ENCODE measurements at places on chromosomes 2 and 18.

GRCh38 chr18:45828917-45829811 lies 3.7 kb downstream of the SIGLEC15 start:
- DNase-seq = no peak

- no peak for DNase-seq
Observed at GRCh38 chr2:46183426-46183825, 113.8 kb upstream of the EPAS1 start.

DNA sequence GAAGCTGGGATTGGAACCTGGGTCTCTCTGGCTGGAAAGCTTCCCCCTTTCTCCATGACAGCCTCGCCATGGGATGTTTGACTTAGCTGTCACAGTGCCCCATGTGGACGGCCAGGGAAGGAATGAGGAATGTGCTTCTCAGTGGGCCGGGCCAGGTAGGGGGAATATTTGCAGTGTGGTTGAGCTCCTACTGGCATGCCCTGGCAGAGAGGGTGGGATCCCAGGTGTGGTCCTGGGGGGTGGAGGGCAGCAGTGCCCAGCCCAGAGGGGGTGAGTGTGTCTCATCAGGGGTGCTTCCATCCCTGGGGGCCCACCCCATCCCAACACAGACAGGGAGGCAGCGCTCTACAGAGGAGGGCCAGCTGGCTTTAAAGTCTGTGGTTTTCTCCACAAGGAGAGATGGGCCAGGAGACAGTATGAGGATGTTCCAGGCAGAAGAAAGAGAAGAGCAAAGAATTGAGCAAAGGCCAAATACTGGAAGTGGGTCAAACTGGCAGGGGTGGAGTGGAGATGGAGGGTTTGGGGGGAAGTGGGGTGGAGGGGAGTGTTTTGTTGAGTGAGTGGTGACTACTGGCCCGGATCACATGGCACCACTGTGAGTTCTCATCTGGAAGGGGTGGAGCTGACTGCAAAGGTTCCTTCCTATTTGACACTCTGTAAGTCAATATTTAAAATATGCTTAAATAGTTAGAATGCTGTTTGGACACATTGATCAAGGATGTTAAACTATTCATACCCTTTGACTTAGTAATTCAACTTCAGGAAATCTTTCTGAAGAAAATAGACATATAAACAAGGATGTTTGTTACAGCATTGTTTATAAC lies 94.0 kb downstream of the MYCN start:
- no peak for DNase-seq

DNA sequence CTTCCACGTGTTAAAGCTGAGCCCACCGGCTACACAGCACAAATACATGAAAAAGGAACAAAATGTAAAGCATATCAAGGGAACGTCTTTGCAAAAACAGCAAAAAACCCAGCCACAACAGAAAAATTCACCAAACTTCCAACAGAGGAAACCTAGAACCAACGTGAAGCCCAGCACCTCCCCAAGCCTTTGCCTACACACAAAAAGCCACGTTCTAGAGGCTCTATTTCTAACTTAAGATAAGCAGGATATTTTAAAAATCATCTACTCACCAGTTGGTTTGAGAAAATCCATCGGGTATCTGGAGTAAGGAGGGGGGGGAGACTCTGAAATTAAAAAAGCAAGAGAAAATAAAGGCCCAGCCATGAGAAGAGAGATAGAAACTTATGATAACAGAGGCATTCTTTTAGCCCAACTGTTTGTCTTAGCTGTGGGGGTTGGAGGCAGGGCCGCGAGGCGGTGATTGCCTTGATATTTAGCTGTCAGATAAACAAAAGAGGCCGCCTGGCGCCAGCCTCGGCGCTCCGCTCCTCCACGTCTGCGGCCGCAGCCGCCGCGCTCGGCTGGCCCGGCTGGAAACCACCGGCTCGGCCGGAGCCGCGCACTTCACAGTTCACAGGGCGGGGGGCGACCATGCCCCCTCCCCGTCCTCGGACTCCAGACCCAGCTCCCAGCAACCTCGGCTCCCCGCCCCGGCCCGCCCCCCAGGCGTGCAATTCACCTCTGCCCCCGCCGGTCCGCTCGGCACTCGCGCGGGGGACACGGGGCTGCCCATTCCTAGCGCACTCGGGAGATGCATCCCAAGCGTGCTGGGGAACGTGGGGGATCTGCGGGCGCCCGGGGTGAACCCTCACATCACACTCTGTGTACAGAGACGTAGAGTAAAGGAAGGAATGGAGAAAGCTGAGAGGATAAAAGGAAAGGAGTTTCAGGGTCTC lies 2.4 kb downstream of the SMAD7 start:
- no peak for DNase-seq

DNA sequence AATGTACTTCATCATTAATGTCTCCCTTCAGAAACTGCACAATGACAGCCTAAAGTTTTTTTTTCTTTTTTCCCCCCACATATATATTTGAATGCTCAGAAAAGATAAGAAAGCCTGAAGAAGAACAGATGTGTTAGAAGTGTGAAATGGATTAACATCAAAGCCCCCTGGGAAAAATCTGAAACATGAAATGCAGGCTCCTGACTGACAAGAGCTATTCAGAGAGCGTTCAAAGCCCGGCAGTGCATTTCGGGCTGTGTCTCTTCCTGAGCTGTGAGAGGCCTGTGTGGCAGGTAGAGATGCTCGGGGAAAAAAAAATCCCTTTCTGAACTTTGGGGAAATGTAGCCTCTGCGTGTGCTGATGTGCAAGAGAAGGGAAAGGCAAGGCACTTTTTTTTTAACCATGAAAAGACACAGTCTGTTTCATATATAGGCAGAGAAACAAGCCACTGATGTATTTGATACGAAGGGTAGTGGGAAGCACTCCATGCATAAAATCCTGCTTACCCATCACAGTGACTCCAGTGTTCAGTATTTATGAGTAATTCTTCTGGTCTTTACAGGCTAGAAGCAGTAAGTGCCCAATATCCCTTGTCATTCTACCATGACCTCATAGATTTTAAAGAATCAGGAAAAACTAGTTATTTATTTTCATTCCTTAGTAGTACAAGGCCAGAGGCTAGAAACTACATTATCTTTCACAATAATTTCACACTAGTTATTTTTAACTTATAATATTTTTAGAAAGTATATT lies 1574.2 kb upstream of the PIK3C3 start:
- no peak for DNase-seq

- DNase-seq = no peak
Observed at GRCh38 chr2:173991856-173992588, 26.8 kb upstream of the SP3 start.

GRCh38 chr2:235836491-235836911 lies 331.7 kb downstream of the GBX2 start:
- no peak for DNase-seq

DNA sequence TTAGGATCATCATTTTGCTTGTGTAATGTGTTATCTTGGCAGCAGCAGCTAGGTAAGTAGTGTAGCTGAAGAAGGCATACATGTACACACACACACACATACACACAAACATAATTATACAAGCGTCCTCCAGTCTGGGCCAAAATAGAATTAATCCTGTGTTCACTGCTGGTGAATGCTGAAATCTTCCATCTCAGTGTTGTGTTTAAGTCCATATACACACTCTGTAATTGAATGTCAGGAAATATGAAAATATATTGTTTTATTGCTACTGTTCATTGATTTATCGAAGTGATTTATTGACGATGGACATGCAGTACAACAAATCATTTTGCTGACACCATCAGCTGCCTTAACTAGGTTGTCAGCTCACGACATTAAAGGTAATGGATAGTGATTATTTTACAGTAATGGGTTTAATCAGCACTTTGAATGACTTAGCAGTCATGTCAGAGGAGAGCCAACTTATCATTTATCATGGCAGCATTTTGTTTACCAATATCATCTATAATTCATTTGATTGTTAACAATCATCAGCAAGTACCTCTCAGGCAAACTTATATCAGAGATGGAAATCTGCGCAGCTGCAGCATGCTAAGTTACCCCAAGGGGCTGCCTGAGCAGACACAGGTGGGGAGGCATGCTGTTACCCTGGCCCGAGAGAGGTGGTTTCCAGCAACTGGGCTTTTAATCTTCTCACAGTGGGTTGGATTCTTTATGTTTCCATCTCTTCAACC lies 83.7 kb upstream of the FSHR start:
- DNase-seq = no peak

DNA sequence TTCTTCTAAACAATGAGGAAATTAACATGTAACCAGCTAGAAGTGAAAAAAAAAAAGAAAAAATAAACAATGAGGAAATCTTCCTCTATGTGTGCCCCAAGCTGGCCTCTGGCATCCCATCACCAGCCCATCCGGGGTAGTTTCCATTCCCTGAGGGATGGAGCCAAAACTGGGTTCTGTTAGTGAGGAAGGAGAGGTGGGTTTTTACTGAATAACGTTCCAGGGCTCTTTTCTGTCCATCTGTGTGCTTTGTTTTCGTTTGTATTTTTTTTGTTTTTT lies 9.7 kb downstream of the EFHD1 start:
- no peak for DNase-seq

GRCh38 chr2:241540401-241540770 lies 18.2 kb upstream of the BOK start:
- DNase-seq = no peak

GRCh38 chr18:76995896-76996295 lies 136.7 kb downstream of the MBP start:
- DNase-seq = no peak

DNA sequence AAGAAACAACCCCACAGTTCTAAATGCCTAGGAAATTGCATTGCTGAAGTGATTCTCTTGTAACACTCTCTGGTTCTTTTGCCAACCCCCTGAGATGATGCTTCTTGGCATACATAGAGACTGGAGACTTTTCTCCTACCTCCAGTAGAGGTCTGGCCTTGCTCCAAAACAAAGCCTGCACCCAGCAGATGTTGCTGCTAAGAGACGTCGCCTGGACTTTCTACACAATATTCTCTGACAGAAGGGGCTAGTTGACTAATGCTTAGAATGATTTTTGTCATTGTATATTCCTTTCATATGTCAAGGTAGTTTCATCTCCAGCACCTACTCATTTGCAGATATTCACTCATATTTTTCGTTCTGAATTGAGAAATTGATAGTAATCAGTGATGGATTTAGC lies 24.6 kb downstream of the SOWAHC start:
- no peak for DNase-seq

DNA sequence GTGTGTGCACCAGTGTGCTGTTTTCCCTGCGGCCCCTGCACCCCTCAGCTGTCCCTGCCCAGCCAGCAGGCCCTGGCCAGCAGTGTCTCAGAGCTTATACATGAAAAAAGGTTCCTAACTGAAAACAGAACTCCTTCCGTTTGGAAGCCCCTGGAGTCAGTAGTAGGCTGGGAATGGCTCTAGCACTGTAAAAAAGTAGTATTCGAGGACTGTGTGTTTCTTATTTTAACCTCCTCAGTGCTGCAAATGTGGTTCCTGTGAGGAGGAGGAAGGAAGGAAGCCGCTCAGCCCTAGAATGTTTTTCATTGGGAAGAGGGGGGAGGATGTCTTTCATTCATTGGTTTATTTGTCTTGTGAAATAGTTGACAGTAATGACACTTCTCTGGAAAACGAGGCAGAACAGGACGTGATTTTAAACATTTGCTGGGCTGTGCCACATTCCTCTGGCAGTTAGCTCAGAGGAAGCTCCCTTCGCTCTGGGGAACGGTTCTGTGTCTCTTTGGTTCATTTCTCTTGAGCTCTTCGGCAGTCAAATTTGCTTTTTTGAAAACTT lies 103.5 kb downstream of the SPTBN1 start:
- no peak for DNase-seq

DNA sequence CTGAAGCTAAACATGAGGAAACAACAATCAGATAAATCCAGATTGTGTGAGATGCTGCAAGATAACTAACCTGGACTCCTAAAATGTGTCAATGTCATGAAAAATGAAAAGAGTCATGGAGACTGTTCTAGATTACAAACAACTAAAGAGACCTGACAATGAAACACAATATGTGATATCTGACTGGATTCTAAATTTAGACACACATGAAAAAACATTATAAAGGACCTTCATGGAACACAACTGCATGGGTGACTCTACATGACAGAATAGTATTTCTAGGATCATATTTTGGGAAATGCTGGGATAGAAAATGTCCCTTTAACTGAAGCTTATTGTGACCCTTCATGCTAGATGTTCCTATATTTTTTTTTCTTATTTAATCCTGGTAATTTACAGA lies 18.5 kb upstream of the SPTBN1 start:
- DNase-seq = no peak

GRCh38 chr2:12177455-12178288 lies 431.2 kb downstream of the LPIN1 start:
- no peak for DNase-seq

GRCh38 chr2:6254441-6254840 lies 562.3 kb downstream of the SOX11 start:
- no peak for DNase-seq

DNA sequence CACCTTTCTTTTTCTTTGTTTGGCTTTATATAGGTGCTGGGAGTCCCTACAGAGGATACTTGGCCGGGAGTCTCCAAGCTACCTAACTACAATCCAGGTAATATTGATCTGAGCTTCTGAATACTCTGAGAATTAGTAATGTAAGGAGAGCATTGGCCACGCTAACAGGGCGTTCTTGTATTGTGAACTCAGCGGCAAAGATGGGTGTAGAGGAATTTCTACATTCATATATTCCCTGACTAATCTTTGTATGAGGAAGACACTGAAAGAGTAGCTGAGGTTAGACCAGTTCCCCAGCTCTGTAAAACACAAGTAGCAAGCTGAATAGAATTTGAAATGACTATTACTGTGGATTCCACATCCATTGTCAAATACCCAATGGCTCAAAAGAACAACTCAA lies 48.5 kb downstream of the CDK15 start:
- no peak for DNase-seq

GRCh38 chr18:3577281-3577855 lies 127.4 kb downstream of the TGIF1 start:
- no peak for DNase-seq

- DNase-seq = no peak
Observed at GRCh38 chr2:24077535-24077877, 1.4 kb upstream of the SF3B6 start.

All from stimulated activated CD8-positive, alpha-beta memory T cell treated with anti-CD3 and anti-CD28 coated beads, Interleukin-15, amount 100 ng/mL, for 48 hours (primary cell).